NCI-H1930 (cell line): ENCODE measurements at places on chromosomes 7 and 10.

GRCh38 chr10:32938554-32939061 lies 19.4 kb downstream of the ITGB1 start:
- no peak for DNase-seq

- no peak for DNase-seq
These were observed 614 bp upstream of the IFIT2 start for GRCh38 chr10:89301232-89301631.

- DNase-seq = no peak
These were observed 27.0 kb downstream of the RAPGEF5 start for GRCh38 chr7:22329816-22330524.

DNA sequence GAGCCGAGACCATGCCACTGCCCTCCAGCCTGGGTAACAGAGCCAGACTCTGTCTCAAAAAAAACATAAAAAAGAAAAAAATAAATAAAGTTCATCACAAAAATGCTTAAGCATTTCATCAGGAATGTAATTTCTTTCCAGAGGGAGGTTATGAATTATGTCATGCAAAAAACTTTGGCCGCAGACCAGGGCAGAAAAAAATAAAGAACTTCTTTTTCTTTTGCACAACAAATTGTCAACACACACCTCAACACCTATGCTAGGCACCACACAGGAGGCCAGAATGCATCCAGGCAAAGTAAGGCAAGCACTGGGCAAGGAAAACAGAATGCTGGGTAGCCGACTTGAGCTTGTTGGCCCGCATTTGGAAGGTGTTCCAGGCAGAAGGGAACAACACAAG lies 3.9 kb downstream of the C10orf62 start:
- no peak for DNase-seq

DNA sequence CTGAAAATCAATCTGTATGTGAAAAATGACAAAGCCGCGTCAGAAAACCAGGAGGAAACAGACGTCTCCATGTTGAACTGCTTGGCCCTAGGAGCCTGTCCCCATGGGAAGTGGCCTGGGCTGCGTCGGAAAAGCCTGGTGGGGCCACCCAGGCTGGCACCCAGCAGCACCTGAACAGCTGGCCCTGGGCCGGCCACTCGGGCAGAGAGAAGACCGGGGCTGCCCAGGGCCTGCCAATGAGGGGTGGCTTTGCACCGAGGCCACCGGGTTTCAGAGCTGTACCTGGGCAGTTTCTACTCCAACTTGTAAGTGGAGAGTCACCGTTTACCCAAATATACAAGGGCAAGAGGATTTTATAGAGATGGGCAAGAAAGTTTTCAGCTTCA lies 1.1 kb upstream of the FUOM start:
- DNase-seq = no peak

DNA sequence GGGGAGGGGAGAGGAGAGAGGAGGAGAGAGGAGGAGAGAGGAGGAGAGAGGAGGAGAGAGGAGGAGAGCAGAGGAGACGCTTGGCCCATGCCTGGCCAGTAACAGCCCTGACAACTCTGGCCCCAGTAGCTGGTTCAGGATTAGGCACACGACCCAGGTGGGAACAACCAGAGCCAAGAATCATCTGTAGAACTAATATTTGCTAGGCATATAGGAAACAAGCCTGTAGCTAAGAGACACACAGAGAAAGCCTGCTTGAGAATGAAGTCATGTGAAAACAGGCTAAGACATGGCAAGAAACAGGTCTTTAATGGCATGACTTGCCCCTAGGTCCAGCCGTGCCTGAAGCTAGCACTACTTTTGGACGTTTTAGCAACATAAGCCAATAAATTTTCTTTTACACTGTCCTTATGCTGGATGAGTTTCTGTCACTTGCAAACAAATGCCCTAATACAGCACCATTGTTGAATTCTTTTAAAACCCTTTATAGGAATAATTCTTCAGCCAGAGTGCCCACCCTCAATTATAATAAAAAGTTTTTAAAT lies 17.5 kb downstream of the OSBPL3 start:
- DNase-seq = no peak

GRCh38 chr7:6563936-6564770 lies 12.9 kb upstream of the GRID2IP start:
- no peak for DNase-seq

GRCh38 chr7:137335814-137336213 lies 7.7 kb downstream of the PTN start:
- no peak for DNase-seq

DNA sequence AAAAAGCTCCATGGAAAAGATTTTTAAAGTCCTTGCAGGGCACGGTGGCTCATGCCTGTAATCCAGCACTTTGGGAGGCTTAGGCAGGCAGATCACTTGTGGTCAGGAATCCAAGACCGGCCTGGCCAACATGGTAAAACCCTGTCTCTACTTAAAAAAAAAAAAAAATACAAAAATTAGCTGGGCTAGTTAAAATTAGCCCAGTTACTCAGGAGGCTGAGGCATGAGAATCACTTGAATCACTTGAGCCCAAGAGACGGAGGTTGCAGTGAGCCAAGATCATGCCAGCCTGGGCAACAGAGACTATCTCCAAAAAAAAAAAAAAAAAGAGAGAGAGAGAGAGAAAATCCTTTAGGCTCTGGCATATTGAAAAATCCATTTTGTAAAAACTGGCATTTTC lies 61.9 kb downstream of the CCDC6 start:
- DNase-seq = no peak

- DNase-seq = no peak
These were observed 316.6 kb upstream of the KIAA1217 start for GRCh38 chr10:23892296-23892695.

- no peak for DNase-seq
These were observed 227.4 kb upstream of the PPP2R2D start for GRCh38 chr10:131673396-131673795.

DNA sequence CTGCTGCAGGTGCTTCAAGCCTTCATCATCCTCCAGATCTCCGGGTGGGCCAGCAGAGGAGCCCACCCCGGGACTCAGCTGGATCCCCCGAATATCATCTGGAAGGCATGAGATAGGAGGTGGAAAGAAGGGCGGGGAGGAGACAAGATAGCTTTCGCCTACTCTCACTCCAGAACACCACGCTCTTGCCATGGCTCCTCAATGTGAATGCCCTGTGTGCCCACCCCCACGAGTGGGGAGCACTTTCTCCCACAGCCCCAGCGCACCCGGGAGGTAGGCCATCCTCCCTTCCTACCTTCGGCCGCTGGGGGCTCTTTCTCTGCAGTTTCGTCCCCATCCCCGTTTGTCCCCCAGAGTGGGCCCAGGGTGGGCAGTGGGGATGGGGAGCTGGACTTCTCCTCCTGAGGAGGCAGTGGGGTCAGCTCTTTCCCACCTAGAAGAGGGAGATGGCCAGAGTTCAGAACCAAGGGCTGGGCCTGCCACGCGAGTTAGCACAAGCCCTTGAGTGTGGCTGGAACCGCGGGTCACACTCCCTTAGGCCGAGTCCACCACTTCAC lies 8.9 kb downstream of the GIGYF1 start:
- no peak for DNase-seq

DNA sequence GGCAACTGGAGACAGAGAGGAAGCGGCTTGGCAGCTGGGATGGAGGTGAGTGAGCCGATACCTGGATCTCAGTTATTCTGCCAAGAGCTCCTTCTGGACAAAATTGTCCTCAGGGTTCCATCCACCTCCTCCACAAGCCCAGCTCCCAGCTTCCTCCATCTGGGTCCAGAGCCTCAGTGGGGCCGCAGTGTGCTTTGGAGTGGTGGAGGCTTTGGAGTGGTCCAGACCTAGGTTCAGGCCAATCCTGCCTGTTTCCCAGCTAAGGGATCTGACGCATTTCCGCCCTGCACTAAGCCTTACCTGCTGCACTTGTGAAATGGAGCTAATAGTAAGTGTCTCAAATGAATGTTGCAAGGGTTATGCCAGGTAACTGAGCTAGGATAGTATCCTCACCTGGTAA lies 355.7 kb upstream of the SHH start:
- DNase-seq = no peak

DNA sequence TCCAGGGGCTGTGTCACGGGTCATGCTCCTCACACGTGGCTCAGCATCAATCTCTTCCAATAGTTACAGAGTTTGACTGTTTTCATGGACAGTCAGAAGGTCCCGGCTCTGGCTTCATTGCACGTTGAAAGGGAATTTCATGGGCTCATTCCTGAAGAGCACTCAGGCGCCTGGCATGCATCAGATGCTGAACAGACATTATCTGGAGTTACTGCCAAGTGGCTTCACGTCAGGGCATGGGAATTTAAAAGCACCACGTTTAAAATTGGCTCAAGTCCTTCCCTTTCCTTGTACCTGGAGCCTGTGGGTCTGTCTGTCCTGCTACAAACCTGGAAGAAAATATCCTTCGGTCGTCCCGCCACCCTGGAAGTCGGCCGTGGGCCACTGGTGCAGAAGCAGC lies 50.4 kb downstream of the CFAP46 start:
- DNase-seq = no peak

DNA sequence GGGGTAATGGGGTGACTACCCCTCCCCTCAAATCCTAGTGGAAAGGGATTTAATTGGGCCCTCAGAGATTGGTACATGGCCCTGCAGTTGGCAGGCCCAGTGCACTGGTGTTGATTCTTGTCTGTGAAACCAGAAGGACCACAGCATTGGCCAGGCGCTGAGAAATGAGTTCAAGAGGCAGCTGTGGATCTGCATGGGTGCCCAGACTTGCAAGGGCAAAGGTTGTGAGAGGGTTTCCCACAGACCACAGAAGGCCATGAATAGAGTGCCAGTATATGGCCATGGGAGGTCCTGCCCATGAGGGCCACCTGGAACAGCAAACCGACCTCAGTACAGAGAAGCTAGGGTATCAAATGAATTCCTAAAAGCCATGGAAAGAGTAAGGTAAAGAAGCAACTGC lies 32.9 kb downstream of the TMEM168 start:
- no peak for DNase-seq

- DNase-seq = no peak
These were observed 302.8 kb upstream of the AOAH start for GRCh38 chr7:37027104-37027503.

- DNase-seq = no peak
These were observed 365.1 kb upstream of the NFE2L3 start for GRCh38 chr7:25786936-25787335.

DNA sequence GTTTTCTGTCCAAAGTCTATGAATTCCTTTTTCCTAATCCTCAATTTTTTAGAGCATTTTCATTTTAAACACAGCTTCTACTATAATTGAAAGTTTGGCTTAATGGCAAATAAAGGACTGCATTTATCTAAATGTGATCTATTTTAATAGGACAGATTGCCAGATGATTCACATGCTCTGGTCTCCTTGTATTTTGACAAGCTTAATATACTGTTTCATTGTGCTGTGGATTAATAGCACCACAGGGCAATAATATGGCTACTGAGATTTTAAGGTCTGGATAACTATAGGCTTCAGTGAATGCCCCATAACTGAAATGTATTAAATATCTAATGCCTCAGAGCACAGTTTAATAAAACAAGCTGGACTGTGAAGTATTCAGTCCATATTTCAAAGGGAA lies 1362.8 kb downstream of the XPNPEP1 start:
- DNase-seq = no peak

DNA sequence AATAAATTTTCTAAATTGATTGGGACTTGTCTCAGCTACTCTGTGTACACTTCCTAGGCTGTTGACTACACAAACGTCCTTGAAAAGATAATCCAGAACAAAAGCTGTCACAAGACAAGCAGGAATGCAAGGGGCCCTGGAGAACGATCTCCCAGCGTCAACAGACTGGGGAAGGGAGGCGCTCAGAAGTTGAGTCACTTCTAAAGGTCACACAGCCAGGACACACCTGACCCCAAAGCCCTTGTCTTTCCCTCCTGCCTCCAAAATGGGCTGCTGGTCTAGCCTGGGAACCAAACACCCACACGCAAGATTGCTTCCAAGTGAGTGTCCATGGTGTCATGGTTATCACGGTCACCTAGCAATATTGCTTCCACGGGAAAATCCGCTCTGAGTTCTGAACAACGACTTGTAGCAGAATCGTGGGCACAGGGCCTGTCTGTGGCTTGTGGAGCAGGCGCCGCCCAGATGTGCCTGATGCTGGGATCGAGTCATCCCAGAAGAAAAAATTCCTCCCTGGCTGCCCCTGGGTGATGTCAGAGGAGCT lies 49.8 kb downstream of the SPOCK2 start:
- DNase-seq = no peak

DNA sequence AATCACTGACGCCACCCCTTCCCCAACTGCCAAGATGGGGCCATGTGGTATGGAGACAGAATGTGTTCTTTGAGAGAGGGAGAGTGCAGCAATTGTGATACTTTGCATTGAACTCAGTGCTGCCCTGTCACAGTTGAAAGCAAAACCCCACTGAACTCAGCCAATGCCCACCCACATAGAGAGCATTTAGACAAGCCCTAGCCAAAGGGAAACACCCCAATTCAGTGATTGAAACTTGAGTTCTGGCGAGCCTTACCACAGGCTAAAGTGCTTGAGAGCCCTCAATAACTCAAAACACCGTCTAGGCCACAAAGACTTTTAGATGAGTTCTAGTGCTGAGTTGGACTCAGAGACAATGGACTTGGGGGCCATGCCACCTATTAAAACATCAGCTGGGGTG lies 751.9 kb upstream of the POT1 start:
- no peak for DNase-seq
